ENCODE measurements at places on chromosomes 16 and 17.

GRCh38 chr16:67871256-67871655 is 1.6 kb upstream of the EDC4 start:
- no peak for DNase-seq

DNA sequence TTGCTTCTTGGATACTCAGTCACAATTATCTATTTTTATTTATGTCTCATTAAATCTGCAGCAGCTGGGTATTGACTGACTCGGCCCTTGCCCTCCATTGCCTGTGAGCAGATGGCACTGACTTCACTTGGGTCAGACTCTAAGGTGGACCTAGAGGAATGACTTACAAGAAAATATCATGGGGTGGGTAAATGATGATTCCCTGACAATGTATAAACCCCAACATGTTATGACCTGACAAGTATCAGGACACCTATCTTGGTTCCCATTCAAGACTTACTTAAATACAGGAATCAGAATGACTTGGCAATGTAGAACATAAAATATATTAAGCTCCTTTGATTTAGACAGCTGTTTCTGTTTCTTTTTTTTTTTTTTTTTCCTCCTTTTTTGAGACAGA is 953.5 kb downstream of the CDH11 start:
- no peak for DNase-seq

DNA sequence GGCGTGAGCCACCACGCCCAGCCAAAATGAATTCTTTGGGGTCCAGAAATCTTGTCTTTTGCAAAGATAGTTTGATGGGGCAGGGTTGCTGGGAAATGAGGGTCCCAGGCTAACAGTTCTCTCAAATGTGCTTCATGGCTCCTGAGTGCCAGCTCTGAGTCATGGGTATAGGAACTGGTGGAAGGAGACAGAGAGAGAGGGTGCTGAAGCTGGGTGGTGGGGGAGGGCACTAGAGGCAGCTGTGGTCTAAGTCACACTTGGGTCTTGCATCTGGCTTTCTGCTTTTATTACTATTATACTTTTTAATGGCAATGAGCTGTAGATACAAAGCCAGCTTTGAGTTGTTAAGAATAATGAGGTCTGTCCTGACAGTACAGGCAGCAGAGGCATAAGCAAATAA is 54.6 kb downstream of the PRKCA start:
- DNase-seq, result no peak

DNA sequence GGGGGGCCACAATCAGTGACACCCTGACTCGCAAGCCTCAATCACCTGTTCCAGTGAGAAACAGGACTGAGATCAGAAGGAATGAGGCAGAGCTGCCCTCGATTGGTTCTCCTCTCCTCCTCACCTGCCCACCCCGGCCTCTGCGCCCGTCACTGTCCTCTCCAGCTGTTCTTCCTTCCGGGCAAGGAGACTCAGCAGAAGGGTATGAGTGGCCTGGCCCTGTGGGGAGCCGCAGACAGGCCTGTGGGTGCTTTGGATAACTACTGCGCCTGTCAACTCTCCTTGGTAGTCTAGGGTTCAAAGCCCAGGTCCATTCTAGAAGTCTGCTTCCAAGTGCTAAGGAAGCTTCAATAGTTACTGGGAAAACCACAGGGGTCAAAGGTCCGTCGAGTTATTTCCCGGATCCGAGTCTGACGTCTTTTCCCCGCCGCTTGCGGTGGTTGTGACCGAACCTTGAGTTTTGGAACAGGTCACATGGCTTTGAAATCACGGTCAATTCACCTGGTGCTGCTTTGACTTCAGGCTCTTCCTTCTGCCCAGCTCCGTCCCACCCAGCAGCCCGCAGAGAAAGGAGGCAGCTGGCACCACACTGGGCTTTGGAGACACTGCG is 8.3 kb downstream of the CARD14 start:
- DNase-seq, result no peak

GRCh38 chr17:50122945-50123344 is 7.0 kb downstream of the SAMD14 start:
- no peak for DNase-seq

- DNase-seq, result peak; percentile 94
Measured at GRCh38 chr16:424033-424622, 1.3 kb upstream of the RAB11FIP3 start.

GRCh38 chr17:5838661-5839300 is 231.4 kb upstream of the WSCD1 start:
- DNase-seq, result no peak

DNA sequence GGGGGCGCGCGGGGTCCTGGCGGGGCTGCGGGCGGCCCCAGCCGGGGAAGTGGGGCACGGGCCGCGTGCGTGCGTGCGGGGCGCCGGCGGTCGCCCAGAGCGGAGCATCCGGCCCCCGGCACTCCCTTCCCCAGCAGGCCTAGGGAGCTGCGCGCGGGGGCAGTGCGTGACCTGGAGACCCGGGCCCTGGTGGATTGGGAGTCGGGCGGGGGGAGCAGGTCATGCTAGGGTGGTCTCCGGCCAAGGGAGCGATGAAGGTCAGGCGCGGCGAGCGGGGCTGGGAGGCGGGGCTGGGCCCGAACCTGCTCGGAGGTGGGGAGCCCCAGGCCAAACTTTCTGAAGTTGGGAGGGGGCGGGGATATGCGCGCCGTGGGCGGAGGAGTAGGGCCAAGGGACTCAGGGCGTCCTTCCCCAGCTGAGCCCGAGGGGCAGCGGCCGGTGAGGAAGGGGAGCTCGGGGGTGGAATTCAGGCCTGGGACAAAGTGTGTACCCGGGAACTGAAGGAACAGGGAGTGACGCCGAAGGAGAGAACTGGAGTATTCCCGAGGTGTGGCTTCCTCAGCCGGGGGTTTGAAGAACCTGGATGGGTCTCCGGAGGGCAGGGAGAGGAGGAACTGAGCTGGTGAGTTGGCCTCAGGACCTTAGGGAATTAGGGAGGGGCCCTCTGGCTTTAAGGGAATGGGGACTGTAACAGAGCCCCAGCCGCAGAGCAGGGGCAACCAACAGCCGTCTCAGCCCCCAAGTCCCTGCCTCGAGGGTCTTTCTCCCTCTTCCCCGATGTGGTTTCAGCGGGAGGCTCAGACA is 589 bp downstream of the XYLT2 start:
- no peak for DNase-seq

- DNase-seq, result no peak
Measured at GRCh38 chr17:42392692-42393415, 4.6 kb upstream of the STAT3 start.

DNA sequence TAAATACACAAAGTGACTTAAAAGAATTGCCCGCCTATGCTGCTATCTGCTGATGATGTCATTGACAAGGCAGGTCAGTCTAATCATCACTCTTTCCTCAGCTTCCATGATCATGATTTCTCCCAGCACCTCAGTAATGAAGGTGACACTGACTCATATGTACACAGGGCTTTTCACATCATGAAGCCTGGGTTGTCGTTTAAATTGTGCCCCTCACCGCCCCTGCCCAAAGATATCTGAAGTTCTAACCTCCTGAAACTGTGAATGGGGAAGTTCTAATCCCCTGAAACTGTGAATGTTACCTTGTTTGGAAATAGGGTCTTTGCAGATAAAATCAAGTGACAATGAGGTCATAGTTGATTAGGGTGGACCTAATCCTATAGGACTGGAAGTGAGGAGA is 17.4 kb upstream of the GPRC5C start:
- no peak for DNase-seq

DNA sequence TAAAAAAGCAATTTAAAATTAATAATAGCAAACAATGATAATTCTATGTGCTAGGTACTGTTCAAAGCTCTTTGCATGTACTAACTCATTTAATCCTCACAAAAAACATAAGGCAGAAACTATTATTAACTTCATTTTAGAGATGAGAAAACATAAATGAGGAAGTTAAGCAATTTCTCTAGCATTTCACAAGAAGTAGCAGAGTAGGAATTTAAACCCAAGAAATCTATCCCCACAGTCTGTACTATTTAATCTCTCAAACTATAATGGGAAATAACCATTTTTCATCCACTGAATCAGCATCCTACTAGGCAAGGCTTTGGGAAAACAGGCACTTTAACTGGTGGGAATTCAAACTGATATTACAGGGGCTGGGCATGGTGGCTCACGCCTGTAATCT is 42.2 kb upstream of the INTS2 start:
- DNase-seq, result no peak

DNA sequence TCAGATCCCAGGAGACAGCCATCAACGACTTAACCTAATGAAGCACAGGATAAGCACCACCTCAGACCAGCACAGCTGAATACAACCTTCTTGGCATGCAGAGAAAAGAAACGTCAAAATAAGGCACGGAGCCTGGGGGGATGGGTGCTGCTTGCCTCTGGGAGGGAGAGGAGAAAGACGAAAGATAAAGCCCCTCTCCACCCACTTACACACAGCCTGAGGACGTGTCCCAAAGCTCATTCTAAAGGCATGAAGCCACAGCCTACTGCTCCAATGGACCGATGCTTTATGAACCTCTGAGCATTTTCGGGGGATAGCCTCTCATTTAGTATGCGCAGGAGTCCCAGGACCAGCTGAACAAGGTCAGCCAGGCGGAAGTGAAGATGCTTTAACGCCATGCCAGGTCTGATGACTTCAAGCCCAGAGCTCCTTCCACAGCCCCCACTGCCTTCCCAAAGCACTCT is 31.1 kb downstream of the ST3GAL2 start:
- no peak for DNase-seq

DNA sequence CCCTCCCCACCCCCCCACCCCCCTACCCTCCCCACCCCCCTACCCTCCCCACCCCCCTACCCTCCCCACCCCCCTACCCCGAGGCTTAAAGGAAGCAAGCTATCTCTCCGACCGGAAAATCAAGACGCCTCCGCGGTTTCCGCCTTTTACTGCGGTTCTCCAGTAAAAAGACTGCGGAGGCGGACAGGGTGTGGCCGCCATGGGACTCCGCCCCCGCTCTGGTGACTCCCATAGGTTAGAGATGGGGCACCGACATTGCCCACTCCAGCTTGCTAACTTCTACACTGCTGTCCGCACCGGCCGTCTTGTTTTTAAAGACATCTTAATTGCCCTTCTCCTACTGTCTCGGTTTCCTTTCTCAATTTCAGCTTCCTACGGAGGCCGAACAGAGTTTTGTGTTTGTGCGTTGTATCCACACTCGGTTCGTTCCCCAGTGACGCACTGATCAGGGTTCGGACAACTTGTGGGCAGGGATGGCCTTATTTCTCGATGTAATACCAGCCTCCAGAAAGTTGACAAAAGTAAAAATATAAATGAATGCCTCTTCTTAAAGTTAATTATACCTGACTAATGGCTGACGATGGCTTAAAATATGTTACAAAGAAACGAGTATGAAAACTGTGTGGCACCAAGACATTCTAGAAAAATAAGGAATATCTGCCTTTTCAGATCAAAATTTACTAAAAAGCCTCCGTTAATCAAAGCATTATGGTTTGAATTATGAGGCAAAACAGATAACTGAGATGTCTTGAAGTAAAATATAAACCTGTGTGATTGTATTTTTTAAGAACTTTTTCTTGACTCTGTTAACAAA is 1.1 kb upstream of the ZNF200 start:
- no peak for DNase-seq

DNA sequence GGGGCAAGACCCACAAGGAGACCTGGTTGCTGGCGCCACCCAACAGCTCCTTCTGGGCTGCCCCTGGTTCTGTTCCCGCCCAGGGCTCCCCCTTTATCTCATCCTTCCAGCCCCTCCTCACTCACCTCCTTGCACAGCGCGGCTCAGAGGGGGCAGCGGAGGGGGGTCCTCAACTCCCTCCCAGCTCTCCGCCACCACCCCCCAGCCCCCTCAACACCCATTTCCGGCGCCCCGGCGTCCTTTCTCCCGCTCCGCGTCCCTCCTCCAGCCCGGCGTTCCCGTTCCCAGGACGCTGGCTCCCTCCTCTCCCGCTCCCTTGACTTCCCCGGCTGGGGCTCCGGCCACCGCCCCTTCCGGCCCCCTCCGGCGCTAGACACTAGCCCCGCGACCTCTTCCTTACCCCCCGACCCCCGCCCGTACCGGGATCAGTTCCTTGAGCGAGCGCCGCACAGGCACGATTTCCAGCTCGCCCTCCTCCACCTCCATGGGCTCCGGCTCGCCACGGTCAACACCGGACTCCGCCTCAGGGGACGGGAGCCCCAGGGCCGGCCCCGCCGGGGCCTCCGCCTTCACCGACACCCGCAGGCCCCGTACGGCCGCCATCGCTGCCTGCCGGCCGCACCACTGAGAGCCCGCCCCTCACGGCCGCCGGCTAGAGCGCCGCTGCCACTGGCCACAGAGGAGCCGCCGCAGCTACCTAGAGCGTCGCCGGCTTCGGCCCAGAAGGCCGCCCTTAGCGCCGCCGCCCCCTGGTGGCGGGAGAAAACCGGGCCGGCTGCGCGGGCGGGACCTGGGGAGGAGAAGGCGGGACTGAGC is at the start of gene NCBP3:
Gene NCBP3 (minus strand): TSS at position 626 of the 816 bp plus-strand sequence. CDS start 23 bp downstream, at position 603.
- peak; percentile 98 for DNase-seq

DNA sequence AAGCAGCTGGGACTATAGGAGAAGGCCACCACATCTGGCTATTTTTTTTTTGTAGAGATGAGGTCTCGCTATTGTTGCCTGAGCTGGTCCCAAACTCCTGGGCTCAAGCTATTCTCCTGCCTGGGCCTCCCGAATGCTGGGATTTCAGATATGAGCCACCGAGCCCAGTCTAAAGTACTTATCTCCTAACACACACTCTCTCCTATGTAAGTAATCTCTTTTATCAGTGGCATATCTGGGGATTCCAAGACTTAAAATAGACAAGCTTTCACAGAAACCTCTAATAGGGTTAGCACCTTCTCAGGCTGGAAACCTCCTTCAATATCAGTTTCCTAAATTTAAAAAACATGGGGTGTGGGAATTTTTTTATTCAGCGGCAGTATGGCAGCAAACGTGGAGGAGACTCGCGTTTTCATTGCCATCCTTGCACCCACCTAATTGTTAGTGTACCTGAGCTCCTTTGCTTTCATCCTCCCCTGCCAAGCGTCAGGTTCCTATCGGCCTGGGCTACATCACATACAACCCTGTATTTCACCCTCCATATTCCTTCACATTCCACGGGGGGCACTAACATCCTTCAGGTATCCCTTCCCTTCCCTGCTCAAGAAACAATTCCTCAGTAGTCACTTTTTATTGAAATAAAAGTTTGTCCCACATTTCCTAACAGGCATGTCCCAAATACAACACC is 1.1 kb downstream of the EZH1 start:
- DNase-seq, result no peak

GRCh38 chr17:17737961-17738894 is 57.0 kb downstream of the RAI1 start:
- DNase-seq, result no peak

DNA sequence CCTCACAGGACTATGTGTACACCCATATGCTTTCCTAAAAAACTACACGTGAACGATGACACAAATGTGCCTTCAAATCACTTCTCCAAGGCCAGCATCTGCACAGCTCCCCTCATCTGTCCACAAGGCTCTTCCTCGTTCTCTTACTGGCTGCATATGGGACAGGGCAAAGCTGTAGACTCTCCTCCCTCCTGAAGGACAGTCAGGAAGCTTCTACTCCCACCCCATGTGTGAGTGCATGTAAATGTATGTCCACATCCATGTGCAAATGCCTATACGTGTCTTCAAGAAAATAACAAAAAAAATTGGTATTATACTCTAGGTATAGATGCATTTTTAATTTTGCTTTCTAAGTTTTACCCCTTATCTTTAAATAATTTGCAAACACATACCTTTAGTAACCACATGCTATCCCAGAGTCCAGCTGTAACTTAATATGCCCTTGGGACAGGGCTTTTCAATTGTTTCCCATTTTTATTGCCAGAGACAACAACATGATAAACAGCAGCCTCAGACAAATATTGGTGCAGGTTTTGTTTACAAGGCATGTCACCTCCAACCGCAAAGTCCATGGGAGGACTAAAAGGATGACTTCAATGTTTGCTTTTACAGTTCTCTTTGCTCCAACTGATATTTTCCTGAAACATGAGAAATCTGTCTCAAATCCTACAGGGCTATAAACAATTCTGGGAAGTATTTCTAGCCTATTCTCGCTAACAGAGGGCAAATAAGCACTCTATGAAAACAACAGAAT is 31.6 kb upstream of the FAAP100 start:
- DNase-seq, result no peak

All from AG08396 (cell line).